ENCODE measurements at places on chromosomes 4 and X. TPM values are rescaled to one million over a fixed set of nuclear protein-coding genes. Genes with fewer than 3 reads are reported as not detected.

The ZNF827 gene
- polyA plus RNA-seq, result 31.6 TPM

The HTN1 gene
- 0.03 TPM for polyA plus RNA-seq

- DNase-seq, result no peak
Measured at GRCh38 chr4:129110931-129111330, 15.0 kb downstream of the C4orf33 start.

The SOWAHD gene
- 0.54 TPM for polyA plus RNA-seq

- no peak for DNase-seq
Measured at GRCh38 chrX:18034945-18035344, 173.8 kb upstream of the RAI2 start.

The TNIP3 gene
- 2.7 TPM for polyA plus RNA-seq

GRCh38 chr4:78121338-78121904 is 64.3 kb downstream of the FRAS1 start:
- peak; percentile 48 for DNase-seq

DNA sequence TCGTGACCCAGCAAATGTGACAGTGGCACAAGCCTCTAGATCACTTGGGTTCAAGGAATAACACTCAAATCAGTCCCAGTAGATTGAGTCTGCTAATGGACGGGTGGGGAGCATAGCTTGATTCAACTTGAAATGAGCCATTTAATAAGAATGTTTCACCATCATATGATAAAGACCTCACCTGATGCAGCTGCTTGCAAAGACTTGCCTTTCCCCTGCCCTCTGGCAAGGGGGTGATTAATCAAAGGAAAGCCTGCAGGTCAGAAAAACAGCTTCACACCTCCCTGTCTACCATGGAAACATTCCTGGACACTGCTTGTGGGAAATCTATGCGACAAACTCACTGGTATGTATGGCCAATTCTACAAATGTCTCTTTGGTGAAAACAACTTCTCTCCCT is 54.5 kb downstream of the CD99L2 start:
- DNase-seq, result no peak

The USP27X gene
- 7.0 TPM for polyA plus RNA-seq

GRCh38 chr4:121449416-121449815 is 68.6 kb upstream of the QRFPR start:
- DNase-seq, result no peak

- DNase-seq, result no peak
Measured at GRCh38 chr4:37742149-37742548, 56.0 kb upstream of the RELL1 start.

The TGIF2LX gene
- polyA plus RNA-seq, result not detected

- DNase-seq, result peak; percentile 51
Measured at GRCh38 chr4:185541251-185541727, 6.0 kb upstream of the PDLIM3 start.

The PPEF1 gene
- 1.1 TPM for polyA plus RNA-seq

- DNase-seq, result no peak
Measured at GRCh38 chr4:174307694-174308093, 24.0 kb downstream of the CEP44 start.

The ELOVL6 gene
- polyA plus RNA-seq, result 10.5 TPM

- no peak for DNase-seq
Measured at GRCh38 chr4:93313197-93313596, 515.4 kb upstream of the ATOH1 start.

The MAP9 gene
- polyA plus RNA-seq, result 22.3 TPM

The VGLL1 gene
- polyA plus RNA-seq, result 5.1 TPM

DNA sequence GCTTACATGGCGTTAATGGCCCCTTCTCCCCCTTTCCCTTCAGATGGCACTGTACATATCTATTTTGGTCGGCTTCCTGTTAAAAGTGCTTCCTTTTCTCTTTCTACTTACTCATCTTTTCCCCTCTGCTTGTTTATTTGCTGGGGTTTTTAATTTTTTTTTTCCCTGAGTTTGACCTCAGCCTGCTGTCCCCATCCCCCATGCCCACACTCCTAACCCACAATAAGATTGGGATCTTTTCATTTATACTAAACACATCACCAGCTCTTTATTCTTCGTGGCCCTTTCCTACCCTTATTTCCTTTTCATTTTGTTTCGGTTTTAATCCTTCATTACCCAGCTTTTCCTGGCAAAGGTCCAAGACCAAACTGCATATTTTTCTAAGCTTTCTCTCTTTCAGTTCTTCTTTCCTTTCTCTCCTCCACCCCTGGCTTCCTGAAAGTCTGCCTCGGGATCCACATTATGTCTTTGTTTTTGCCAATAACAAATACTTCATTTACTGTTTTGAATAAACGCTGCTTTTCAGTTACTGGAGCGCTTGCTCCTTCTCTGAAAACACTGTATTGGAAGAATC is 152.0 kb upstream of the USP9X start:
- DNase-seq, result peak; percentile 58

DNA sequence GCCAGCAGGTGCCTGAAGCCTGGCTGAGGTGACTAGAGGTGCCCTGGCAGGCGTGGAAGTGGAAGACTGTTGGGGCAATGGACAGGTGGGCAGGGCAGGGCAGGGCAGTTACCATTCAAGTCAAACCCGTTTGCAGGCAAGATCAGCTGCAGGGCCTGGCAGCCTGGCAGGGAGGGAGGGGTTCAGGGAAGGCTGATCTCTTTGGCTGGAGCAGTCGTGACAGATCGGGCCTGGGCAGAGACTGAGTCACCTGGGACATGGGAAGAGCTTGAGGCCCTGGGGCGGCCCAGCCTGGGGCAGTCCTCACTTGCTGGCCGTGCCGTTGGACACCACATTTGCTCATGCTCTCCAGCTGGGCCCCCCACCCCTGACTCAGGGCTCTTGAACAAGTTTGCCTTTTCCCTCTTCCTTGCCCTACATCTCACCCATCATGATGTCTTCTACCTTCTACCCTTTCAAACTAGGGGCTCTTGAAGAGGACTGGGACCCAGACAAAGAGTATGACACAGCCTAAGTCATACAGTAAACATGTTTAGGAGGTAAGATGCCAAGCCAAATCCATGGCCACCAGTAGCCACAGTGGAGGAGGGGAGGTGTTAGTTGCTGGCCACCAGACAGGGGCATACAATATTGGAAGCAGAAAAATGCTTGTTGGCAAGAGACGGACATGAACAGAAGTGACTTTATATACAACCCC is 2.0 kb upstream of the ZNF185 start:
- no peak for DNase-seq

The ESX1 gene
- not detected for polyA plus RNA-seq

- no peak for DNase-seq
Measured at GRCh38 chr4:68751138-68751537, 64.7 kb upstream of the UGT2B10 start.

The NAT8L gene
- polyA plus RNA-seq, result 4.1 TPM

GRCh38 chr4:176882206-176882605 is 89.5 kb upstream of the VEGFC start:
- no peak for DNase-seq

GRCh38 chrX:72003811-72004750 is 93.4 kb downstream of the NHSL2 start:
- no peak for DNase-seq

- no peak for DNase-seq
Measured at GRCh38 chr4:57151481-57151880, 41.3 kb upstream of the IGFBP7 start.

- DNase-seq, result no peak
Measured at GRCh38 chr4:165426823-165427222, 48.0 kb downstream of the CPE start.

GRCh38 chr4:170256807-170257206 is 167.1 kb upstream of the AADAT start:
- DNase-seq, result no peak

The FATE1 gene
- 0.24 TPM for polyA plus RNA-seq

- no peak for DNase-seq
Measured at GRCh38 chrX:150329282-150329681, 33.8 kb upstream of the MAMLD1 start.

The BCORL1 gene
- polyA plus RNA-seq, result 13.6 TPM

The BMX gene
- 1.3 TPM for polyA plus RNA-seq

DNA sequence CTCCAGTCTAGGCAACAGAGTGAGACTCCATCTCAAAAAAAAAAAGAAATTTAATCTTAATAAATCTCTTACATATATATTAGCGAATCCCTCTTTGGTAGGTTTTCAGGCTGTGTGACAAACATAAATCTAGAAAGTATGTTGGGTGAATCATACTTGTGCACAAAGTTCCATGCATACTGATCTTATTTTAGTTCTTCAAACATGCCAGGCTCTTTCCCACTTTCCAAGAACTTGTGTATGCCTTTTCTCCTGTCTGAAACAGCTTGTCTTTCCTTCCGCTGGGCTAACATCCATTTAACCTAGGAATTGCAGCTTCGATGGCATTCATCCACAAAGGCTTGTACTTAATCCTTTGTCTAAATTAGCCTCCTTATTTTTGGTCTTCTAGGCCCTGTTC is 156.6 kb upstream of the CASK start:
- DNase-seq, result no peak

DNA sequence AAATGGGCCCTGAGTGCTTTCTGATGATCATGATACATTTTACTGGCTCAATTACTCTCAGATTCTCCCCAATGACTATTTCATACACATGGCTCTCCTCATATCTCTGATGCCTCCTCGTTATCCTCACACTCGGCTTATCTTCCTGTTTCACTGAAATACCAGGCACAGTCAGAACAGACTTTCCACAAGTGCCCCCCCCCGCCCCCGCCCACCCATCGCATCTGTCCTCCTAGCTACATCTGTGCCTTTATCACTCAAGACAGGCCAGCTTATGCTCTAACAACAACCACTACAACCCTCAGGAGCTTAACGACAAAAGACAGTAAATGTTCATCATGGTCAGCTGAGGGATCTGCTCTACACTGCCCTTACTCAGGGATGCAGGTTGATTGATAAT is 610.6 kb upstream of the DIPK2B start:
- no peak for DNase-seq

All from right lung (tissue), 10 donors.